ENCODE measurements at places on chromosomes 16 and 17.

DNA sequence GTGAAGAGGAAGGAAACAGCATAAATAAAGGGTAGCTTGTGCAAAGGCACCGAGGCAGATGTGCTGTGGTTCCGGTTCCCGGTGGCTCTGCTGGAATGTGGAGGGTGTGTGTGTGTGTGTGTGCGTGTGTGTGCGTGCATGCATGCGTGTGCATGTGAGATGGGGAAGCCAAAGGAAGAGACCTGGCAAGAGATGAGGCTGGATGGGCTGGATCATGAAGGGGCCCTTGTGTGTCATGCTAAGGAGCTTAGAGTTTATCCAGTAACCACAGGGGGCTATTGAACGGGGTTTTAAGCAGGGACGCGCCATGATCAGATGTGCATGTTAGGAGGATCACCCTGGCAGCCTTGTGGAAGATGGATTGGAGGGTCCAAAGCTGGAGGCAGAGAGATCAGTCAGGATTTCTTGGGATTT, 8.3 kb downstream of the WSCD1 start:
- DNase-seq, result no peak

DNA sequence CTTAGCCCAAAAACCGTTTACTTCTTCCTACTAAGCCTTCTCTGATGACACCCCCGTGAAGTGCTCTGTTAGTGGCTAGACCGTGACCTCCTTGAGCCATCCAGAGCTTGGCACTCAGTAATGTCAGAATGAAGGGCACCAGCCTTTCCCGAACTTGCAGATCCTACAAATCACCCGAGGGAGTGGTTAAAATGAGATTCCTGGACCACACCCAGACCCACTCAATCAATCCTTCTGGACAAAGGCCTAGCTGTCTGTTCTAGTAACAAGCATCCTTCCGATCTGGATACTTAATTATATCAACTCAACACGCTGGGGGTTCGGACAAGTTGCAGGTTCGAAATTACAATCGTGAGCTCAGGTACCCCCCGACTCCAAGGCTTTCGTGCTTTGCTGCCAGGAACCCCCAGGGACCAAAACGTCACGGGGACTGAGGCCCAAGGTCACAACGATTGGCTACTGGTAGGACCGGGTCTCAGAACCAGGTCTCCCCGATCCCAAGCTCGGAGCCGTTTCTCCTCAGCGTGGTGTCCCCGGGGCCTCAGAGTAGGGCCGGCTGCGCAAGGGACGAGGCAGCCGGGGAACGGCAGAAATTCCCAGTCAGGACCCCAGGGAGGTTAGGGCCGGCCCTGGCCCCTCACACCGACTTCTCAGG, 527 bp downstream of the CIAPIN1 start:
- peak; percentile 11 for DNase-seq

DNA sequence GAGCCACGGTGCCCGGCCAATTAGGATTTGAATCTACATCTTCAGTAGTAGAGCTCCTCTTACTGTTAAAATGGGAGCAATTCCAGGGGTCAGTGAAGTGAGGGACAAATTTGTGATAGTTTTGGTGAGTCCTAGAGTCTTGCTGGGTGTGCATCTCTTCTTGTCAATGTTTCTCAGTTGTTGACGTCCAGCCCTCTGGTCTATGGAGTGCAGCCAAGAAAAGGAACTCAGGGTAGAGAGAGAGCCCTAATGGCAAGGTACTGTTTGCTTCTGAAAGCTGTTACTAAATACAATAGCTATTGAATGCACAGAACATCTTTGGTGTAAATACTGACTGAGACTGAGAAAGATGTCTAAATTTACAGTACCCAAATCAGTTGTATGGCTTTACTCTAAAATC, 282.5 kb upstream of the SALL1 start:
- no peak for DNase-seq

GRCh38 chr16:25750488-25751216, 58.9 kb downstream of the HS3ST4 start:
- DNase-seq, result no peak

DNA sequence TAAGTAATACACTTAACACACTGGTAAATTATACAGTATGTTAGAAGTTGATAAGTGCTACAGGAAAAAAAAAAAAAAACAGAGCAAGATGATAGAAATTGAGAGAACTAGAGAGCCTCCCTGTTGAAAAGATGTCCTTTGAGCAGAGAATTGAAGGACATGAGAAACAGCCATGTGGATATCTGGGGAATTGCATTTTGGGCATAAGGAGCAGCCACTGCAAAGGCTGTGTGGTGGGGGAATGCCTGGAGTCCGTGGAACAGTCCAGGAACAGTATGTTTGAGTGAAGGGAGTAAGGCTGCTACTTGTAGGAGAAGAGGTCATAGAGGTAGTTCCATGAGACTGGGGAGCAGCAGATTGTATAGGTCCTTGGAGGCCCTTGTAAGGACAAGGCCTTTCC, 178.4 kb downstream of the FTO start:
- no peak for DNase-seq

GRCh38 chr17:57356719-57357391, 100.5 kb downstream of the MSI2 start:
- no peak for DNase-seq

GRCh38 chr17:48704361-48705248, 17.7 kb downstream of the PRAC1 start:
- no peak for DNase-seq

- no peak for DNase-seq
These were observed 9.7 kb downstream of the CRAMP1 start for GRCh38 chr16:1621851-1622250.

- no peak for DNase-seq
These were observed 42.4 kb upstream of the CES5A start for GRCh38 chr16:55917373-55918160.

DNA sequence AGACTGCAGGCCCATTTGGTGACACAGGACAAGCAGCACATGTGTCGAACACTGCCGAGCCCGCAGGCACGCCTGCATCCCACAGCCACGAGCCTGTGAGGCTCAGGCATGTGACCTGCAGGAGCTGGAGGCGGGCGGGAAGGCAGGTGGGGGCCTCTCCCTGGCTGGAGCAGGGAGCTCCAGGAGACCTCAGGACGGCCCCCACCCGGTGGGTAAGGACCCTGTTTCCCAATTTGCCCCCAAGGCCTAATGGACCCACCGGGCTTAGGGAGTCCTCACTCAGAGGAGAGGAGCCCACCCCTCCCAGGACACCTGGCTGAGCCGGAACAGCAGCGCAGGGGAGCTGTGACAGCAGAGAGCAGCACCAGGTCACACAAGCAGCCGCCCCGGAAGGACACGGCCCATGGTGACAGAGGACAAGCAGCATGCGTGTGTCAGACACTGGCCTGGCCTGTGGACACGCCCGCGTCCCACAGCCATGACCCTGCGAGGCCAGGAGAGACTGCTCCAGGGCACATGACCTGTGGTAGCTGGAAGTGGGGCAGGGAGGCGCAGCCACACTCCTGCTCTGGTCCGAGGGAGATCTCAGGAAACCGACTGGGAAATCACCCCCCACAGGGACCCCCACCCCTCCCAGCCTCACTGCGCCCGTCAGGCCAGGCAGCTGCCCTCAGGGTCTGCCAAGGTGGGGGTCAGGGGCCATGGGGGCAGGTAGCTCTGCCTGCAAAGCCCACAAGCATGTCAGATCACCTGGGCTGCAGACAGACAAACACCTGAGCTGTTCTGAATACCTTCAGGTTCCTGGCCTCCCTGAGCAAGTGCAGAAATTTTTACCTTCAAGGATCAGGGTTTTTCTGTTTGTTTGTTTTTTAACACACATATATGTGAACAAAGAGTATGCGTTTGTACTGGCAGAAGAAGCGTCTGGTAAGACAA, 2.4 kb downstream of the SPSB3 start:
- DNase-seq, result no peak

DNA sequence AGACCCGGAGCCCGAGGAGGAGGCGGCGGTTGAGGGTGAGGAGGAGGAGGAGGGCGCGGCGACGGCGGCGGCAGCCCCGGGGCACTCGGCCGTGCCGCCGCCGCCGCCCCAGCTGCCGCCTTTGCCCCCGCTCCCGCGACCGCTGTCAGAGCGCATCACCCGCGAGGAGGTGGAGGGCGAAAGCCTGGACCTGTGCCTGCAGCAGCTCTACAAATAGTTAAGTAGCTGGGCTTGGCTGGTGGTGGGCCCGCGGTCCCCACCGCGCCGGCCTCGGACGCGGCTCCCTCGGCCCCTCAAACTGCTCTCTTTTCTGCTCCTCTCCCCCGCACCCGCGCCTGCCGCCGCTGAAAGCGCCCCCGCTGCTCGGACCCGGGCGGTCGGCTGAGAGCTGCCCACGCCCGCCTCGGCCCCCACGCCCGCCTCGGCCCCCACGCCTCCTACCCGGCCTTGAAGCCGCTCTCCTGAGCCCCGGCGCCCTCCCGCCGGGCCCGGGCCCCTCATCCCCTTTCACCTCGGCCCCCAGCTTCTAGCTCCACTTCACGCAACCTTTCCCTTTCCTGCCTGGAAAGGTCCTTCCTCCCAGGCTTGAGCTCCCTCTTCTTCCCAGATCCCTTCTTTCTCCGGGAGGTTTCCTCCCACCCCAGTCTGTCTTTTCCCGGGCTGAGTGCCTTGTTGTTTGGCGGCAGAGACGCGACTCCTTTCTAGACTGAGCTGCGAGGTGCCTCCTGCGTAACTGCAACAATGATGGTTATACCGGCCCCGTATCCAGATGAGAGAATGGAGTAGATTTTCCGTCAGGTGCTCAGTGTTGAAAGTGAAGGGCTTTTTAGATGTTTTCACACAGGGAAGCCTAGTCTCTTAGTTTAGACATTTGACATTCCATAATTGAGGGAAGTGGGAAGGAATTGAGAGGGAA, 850 bp downstream of the PPM1E start:
- DNase-seq, result no peak

DNA sequence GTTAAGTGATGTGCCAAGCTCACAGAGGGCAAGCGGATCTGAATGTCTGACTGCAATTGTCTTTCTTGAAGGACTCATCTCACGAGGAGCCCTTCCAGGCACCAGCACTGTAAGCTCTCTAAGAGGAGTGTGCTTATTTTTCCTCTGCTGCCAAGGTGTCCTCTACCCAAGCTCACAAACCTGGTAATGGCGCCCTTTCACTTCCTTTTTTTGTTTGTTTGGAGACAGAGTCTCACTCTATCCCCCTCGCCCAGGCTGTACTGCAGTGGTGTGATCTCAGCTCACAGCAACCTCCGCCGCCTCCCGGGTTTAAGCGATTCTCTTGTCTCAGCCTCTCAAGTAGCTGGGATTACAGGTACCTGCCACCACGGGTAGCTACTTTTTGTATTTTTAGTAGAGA, 233.8 kb downstream of the MAP2K4 start:
- DNase-seq, result no peak

- no peak for DNase-seq
These were observed 229.6 kb upstream of the TNRC6C start for GRCh38 chr17:77728871-77729270.

DNA sequence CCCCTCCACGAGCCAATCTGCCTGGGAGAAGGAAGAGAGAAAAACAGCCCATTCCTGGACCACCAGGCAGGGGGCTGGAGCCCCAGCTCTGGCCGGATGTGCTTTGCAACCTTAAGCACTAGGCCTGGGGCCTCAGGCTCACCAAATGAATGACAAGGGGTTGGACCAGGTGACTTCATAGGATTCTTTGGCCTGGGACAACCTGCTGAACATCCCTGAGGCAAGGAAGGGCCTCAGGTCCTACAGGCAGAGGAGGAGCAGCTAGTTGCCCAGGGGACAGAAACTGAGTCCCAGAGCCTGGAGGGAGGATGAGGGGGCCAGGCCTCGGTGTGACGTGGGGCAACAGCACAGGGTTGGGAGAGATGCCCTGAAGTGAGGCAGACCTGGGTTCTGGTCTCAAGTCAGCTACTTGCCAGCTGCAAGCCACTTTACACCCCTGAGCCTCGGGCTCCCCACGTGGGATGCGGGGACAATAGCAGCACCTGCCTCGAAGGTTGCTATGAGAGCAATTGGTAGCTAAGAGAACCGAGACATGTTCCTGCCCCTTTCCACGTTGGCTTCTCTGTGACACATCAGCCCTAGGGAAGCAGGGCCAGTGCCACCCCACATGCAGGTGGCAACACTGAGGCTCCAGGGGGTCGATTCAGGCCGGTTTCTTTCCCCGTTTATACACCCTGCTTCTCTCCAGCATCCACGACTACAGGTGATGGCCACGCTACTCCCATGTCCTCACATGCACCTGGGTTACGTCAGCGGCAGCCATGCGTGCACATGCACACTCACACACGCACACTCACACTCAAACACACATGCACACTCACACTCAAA, 42.6 kb downstream of the CFAP20 start:
- no peak for DNase-seq

DNA sequence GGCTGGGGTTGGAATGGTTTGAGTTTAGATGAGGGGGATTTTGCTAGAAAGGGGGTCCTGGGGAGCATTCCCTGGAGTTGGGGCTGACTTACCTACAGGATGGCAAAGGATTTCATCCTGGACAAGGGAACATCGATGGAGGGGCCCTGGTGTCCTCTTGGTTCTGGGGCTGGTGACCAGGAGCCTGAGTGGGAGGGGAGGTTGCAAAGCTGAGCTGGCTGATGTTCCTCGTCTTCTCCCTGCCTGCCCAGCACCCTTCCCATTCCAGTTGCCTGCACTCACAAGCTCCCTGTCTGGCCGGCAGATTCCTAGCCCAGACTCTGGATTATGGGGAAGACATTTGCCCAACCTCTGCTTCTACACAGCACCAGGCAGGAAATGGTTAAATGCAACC, 37.2 kb downstream of the ITGAE start:
- DNase-seq, result no peak

DNA sequence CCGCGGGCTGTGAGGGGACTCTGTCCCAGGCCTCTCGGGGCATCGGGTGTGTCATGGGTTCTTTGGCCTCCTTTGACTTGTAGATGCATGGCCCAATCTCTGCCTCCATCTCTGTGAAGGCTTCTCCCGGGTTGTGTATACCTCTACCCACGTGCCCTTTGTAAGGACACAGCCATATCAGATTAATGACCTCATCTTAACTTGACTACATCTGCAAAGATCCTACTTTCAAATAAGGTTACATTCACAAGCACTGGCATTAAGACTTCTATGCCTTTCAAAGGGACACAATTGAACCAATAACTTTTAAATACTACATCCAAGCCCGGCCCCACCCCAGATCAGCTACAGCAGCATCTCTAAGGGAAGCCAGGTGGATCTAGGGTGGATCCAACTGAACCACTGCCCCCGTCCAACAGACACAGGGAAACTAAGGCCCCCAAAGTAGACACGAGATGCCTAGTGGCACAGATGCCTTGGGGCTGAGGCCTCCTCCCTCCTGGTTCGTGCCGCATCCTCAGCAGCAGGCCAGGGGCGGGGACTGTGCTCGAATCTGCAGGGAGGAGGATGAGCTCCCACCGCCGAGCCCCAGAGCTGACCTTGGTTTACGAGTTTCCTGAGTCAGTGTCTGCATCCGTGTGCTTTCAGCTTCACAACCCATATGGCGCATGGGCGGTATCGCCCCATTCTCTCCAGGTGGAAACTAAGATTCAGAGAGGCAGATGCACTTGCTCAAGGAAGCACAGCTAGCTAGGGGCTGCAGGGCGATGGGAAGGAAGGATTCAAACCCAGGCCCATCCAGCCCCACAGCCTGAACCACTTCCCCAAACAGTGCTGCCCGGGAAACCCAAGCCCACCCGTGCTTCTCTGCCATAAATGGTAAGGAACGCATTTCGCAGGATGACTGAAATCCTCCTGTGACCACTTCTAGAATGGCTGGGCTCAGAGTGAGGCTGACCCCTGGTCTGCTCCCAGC, 353.3 kb downstream of the C16orf95 start:
- DNase-seq, result no peak

GRCh38 chr16:87684106-87684677, 81.6 kb downstream of the KLHDC4 start:
- DNase-seq, result no peak

All from Calu3 (cell line).